ENCODE measurements at places on chromosomes 7 and 10. TPM values are rescaled to one million over a fixed set of nuclear protein-coding genes. Genes with fewer than 3 reads are reported as not detected.

- DNase-seq, result no peak
These were observed 57.7 kb upstream of the ZNRF2 start for GRCh38 chr7:30226614-30227268.

GRCh38 chr7:23105086-23105643 lies 420 bp upstream of the KLHL7 start:
- no peak for DNase-seq

GRCh38 chr10:127149501-127150081 lies 46.8 kb downstream of the INSYN2A start:
- DNase-seq, result no peak

GRCh38 chr10:88986549-88987242 lies 3.9 kb upstream of the FAS start:
- DNase-seq, result no peak

DNA sequence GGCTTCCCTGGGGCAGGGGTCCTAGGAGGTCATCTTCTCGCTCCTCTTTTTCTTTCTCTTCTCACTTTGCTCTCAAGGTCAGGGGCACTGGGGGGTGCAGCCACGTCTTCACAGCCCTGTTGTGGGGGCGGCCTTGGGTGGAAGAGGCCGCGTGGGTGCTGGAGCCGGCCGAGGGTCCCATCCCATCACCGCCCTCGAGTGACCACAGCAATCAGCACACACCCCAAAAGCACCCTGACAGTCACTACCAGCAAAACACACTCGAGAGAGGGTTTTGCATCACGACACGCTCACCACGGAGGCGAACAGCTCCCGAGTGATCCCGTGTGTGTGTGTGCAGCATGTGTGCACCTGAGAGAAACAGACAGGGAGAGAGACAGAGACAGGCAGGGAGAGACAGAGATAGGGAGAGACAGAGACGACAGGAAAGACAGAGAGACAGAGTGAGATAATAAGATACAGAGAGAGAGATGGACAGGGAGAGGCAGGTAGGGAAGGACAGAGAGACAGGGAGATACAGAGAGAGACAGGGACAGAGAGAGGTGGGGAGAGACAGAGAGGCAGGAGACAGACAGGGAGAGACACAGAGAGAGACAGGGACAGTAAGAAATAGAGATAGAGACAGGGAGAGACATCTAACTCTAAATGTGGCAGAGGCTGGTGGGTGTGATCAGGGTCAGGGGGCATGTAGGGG lies 100.9 kb downstream of the WDR37 start:
- DNase-seq, result no peak

GRCh38 chr10:90906596-90906995 lies 14.3 kb downstream of the ANKRD1 start:
- no peak for DNase-seq

DNA sequence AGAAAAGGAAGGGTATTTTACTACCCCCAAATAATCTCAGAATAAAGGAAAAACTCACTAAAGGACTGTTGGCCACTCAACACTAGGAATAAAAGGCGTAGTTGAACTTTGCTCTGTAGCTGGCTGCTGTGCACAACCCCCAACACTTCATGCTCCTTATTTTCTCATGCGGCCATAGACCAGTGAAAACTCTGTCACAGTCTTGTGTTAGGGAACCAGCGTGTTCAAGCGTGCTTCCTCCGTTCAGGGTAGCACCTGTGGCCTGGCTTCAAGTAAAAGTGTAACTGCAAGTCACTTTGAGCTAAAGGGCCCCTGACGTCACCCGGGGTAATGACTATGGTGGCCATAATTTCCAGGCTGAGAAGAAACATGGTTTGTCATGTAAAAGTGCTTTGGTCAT lies 27.0 kb downstream of the BLNK start:
- no peak for DNase-seq

- DNase-seq, result no peak
These were observed 45.5 kb upstream of the SLC29A4 start for GRCh38 chr7:5237286-5237685.

SPDYE2B gene
- polyA plus RNA-seq, result not detected

CACNB2 gene
- polyA plus RNA-seq, result 0.21 TPM
